ENCODE measurements at places on chromosomes 4 and X.

DNA sequence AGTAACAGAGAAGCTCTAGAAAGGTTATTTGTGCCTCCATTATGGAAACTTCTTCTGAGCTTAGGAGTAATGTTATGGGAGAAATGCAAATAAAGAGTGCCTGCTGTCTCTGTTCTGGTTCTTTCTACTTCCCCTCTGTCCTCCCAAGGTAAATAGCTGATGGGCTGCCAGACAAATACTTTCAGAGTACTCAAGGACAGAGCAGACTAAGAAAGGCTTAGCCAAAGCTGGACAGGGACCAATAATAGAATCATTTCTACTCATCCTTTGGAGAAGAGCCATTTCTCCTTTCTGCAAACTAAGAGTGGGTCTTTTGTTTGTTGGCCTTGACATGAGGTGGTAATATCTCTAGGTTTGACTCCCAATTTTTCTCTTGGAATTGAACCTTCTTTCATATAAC lies 136.1 kb downstream of the MID1IP1 start:
- DNase-seq, result no peak

DNA sequence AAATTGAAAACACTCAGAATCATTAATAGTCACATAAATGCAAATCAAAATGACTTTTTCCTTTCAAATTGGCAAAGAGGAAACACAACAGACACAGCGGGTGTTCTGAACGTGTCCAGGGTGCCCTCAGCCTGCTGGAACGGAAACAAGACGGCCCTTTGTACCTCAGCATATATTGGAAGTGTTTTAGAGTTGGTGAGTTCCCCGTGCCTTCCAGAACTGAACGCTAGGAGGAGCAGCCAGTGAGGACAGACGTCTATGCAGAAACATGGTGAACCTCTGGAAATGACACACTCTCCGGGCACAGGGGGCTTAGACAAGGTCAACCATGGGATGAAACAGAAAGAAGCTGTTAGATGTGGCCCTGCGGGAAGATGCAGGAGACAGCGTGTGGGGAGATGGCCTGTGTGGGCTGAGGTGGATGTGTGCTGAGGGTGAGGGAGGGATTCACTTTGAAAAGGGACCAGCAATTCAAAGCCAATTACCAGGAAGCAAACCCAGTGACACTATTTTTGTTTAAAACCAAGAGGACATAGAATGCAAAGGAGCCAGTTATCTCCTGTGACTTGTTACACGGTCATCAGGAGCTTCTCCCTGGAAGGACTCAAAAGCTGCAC lies 40.4 kb downstream of the RNF212 start:
- peak; percentile 68 for DNase-seq

- DNase-seq, result no peak
These were observed 119.2 kb downstream of the SMARCA1 start for GRCh38 chrX:129403974-129404669.

DNA sequence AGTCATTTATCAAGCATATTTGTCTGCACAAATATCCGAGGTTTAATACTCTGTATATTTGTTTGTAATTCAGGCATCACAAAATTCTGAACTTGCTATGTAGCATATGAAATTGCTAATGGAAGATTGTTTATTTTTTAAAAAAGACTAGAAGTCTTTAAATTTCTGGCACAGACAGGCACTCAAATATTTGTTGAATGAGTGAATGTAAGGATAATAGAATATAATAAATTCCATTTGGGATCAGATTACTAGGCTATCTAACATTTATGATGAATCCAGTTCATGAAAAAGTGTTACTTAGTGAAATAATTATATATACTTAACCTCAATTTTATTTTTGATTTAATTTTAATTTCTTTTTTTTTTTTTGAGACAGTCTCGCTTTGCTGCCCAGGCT lies 30.4 kb upstream of the TEC start:
- DNase-seq, result no peak

DNA sequence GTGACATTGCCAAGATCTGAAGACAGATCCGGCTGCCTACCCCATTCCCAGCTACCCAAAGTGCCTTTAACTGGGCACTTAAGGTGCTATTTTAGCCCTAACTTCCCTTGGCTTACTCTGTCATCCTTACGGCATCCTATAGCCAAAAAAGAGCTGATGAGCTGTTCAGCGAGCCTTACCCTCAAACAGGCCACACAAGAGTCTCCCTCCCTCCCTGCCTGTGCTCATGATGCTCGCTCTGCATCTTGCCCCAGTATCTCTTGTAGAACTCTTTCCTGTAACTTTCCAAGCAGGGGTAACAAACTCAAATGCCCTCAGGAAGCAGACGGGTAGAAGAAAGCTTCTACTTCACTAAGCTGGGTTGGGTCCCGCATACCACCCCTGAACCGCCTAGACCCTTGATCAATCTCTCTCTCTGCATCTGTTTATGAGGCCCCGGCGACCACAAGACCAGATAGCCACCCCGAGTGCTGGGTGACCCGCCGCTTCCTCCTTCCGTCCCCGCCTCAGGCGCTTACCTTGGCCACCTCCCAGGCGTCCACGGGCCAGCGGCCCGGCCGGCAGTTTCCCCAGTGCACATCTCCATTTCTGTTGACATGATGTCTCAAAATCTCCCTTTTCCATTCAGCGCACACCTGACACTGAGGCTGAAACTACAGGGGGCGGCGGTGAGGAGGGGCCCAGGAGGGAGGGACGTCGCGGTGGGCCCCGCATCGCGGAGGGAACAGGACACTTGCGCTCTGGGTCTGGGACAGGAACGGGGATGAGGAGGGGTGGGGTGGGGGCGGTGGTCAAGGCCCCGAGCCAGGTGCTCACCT lies 663 bp downstream of the CXorf38 start:
- peak; percentile 19 for DNase-seq
